ENCODE measurements at places on chromosomes 13 and 19. TPM values are rescaled to one million over a fixed set of nuclear protein-coding genes. Genes with fewer than 3 reads are reported as not detected.

Gene CPAMD8
- 0.28 TPM for total RNA-seq

Gene GJA3
- total RNA-seq: 0.74 TPM

Gene CALR3
- not detected for total RNA-seq

Gene TNFSF13B
- 2.7 TPM for total RNA-seq

Gene APOE
- 2.1 TPM for total RNA-seq

Gene SLC17A7
- 0.74 TPM for total RNA-seq

Gene GNG14
- total RNA-seq: not detected

Gene CEACAM3
- not detected for total RNA-seq

Gene CGB3
- total RNA-seq: not detected

Gene ZNF628
- 7.9 TPM for total RNA-seq

Gene AZU1
- total RNA-seq: not detected

Gene ZNF486
- total RNA-seq: 14.0 TPM

Gene TMEM38A
- total RNA-seq: 2.6 TPM

Gene IFNL1
- 1.7 TPM for total RNA-seq

Gene ZNF382
- total RNA-seq: 23.1 TPM

Gene USHBP1
- total RNA-seq: 0.19 TPM

Gene ZNF560
- 0.37 TPM for total RNA-seq

Gene NXNL1
- not detected for total RNA-seq

Gene C19orf73
- total RNA-seq: 2.2 TPM

Gene SBK2
- total RNA-seq: not detected

Gene NLRP8
- total RNA-seq: not detected

Gene C13orf42
- total RNA-seq: not detected

Gene GNG7
- 1.3 TPM for total RNA-seq

Gene TRPC4
- not detected for total RNA-seq

Gene MATK
- total RNA-seq: 19.2 TPM

Gene CEACAM19
- total RNA-seq: 4.3 TPM

Gene PRKCSH
- 253 TPM for total RNA-seq

Gene CCNE1
- 41.9 TPM for total RNA-seq

Gene KCNK6
- 10.2 TPM for total RNA-seq

Gene AP1M2
- total RNA-seq: not detected

Gene KANK3
- 1.6 TPM for total RNA-seq

Gene LAIR2
- total RNA-seq: 0.83 TPM

Gene KCTD4
- not detected for total RNA-seq

Gene ANKRD24
- 2.8 TPM for total RNA-seq

Gene RPL13A
- 5,026 TPM for total RNA-seq

Gene SIGLEC12
- 1.0 TPM for total RNA-seq

Gene LPAR2
- total RNA-seq: 82.2 TPM

Gene KIR3DL2
- total RNA-seq: 4.4 TPM

Gene APOC4
- not detected for total RNA-seq

Gene ELSPBP1
- not detected for total RNA-seq

Gene RYR1
- 3.3 TPM for total RNA-seq

Gene ZNF837
- 3.0 TPM for total RNA-seq

Gene EXOSC5
- 30.7 TPM for total RNA-seq

Gene CLEC11A
- total RNA-seq: 3.4 TPM

Gene ZGLP1
- 5.9 TPM for total RNA-seq

Gene RB1
- total RNA-seq: 32.5 TPM

Gene FCHO1
- total RNA-seq: 70.8 TPM

Gene KBTBD6
- 3.9 TPM for total RNA-seq

Gene ZNF579
- 9.4 TPM for total RNA-seq

Gene ARHGAP33
- 66.8 TPM for total RNA-seq

Gene CLIP3
- total RNA-seq: 2.7 TPM

Gene RNF113B
- total RNA-seq: not detected

Gene DZIP1
- total RNA-seq: 0.31 TPM

Gene FAAP24
- total RNA-seq: 15.3 TPM

Gene DACH1
- total RNA-seq: 0.17 TPM

Gene FGF22
- not detected for total RNA-seq

Gene NLRP9
- total RNA-seq: not detected

Gene MBNL2
- total RNA-seq: 14.9 TPM

Gene ALOX5AP
- 72.3 TPM for total RNA-seq

Gene ZNF446
- 8.5 TPM for total RNA-seq

Measured in activated T-cell treated with anti-CD3 and anti-CD28 coated beads, Interleukin-2, amount 50 U/mL, for 72 hours (primary cell).